PC-3 (cell line): ENCODE measurements at places on chromosomes 1 and 21. TPM values are rescaled to one million over a fixed set of nuclear protein-coding genes. Genes with fewer than 3 reads are reported as not detected.

KCNQ4 gene
- 1.1 and 2.5 TPM in 2 replicates for total RNA-seq

CFAP410 gene
- 16.1 and 18.4 TPM in 2 replicates for total RNA-seq

ILDR2 gene
- total RNA-seq, result under 0.01 TPM in 1 of 2 replicates, not detected in the other

FMO2 gene
- total RNA-seq, result not detected in 2 replicates

OR10J4 gene
- not detected in 2 replicates for total RNA-seq

PACC1 gene
- 18.7 and 37.5 TPM in 2 replicates for total RNA-seq

CCDC185 gene
- total RNA-seq, result not detected in 2 replicates

SGIP1 gene
- total RNA-seq, result not detected in 2 replicates

LHX8 gene
- total RNA-seq, result not detected in 2 replicates

VWA5B1 gene
- not detected in 2 replicates for total RNA-seq

CHRM3 gene
- 1.2 and 3.5 TPM in 2 replicates for total RNA-seq

PDZK1IP1 gene
- total RNA-seq, result not detected in 2 replicates

ADAM15 gene
- 334 and 384 TPM in 2 replicates for total RNA-seq

ARHGEF10L gene
- total RNA-seq, result 11.2 and 11.3 TPM in 2 replicates

DAB1 gene
- not detected in 2 replicates for total RNA-seq

TMEM201 gene
- total RNA-seq, result 13.8 and 18.4 TPM in 2 replicates

CFHR4 gene
- not detected in 2 replicates for total RNA-seq

KIF14 gene
- 23.6 and 23.7 TPM in 2 replicates for total RNA-seq

ZC3H11A gene
- 64.6 and 77.9 TPM in 2 replicates for total RNA-seq

MX1 gene
- 12.6 and 22.0 TPM in 2 replicates for total RNA-seq

PRAMEF2 gene
- not detected in 2 replicates for total RNA-seq

NTRK1 gene
- total RNA-seq, result 0.15 and 0.40 TPM in 2 replicates

EDEM3 gene
- 12.8 and 16.2 TPM in 2 replicates for total RNA-seq

KCNA2 gene
- not detected in 2 replicates for total RNA-seq

DNASE2B gene
- total RNA-seq, result not detected in 2 replicates

KCND3 gene
- not detected in 2 replicates for total RNA-seq

URB2 gene
- total RNA-seq, result 24.0 and 26.2 TPM in 2 replicates

OR10Z1 gene
- total RNA-seq, result not detected in 2 replicates

RNPC3 gene
- 5.4 and 5.6 TPM in 2 replicates for total RNA-seq

GUCA2A gene
- total RNA-seq, result not detected in 2 replicates

SMPDL3B gene
- 19.6 and 25.7 TPM in 2 replicates for total RNA-seq

CORT gene
- total RNA-seq, result 1.2 TPM in 1 of 2 replicates, not detected in the other

ZNF593OS gene
- total RNA-seq, result not detected in 2 replicates

ADAMTS1 gene
- 12.9 and 25.1 TPM in 2 replicates for total RNA-seq

PYHIN1 gene
- total RNA-seq, result not detected in 2 replicates

ESRRG gene
- 1.1 and 1.7 TPM in 2 replicates for total RNA-seq

SH2D2A gene
- total RNA-seq, result 6.9 and 7.8 TPM in 2 replicates

FAM167B gene
- total RNA-seq, result 1.3 and 1.6 TPM in 2 replicates

RBP7 gene
- total RNA-seq, result 6.0 and 7.5 TPM in 2 replicates

MAP1LC3C gene
- total RNA-seq, result not detected in 2 replicates

DCLRE1B gene
- total RNA-seq, result 12.6 and 13.2 TPM in 2 replicates

SETSIP gene
- 0.91 TPM in 1 of 2 replicates, not detected in the other for total RNA-seq

NBPF6 gene
- total RNA-seq, result 0.07 TPM in 1 of 2 replicates, not detected in the other

RIMKLA gene
- 3.5 and 4.5 TPM in 2 replicates for total RNA-seq

XKR8 gene
- 6.9 and 8.2 TPM in 2 replicates for total RNA-seq

OLFML2B gene
- 0.46 and 1.4 TPM in 2 replicates for total RNA-seq

NBL1 gene
- total RNA-seq, result 117 and 141 TPM in 2 replicates

HSF2BP gene
- 1.2 and 2.4 TPM in 2 replicates for total RNA-seq

CLEC20A gene
- not detected in 2 replicates for total RNA-seq

REN gene
- total RNA-seq, result 2.7 and 3.1 TPM in 2 replicates

CTSE gene
- total RNA-seq, result 0.51 TPM in 1 of 2 replicates, not detected in the other

KIAA0319L gene
- 20.9 and 26.7 TPM in 2 replicates for total RNA-seq

KCNN3 gene
- 0.12 and 0.26 TPM in 2 replicates for total RNA-seq

SPRR1A gene
- not detected in 2 replicates for total RNA-seq
